ENCODE measurements at places on chromosomes 2 and 18. TPM values are rescaled to one million over a fixed set of nuclear protein-coding genes. Genes with fewer than 3 reads are reported as not detected.
A peak's percentile ranks its signal among the peaks of the same experiment; 100 is the strongest.

- no peak for DNase-seq
Measured at GRCh38 chr2:73925033-73925704, 1.5 kb upstream of the DGUOK start.

DNA sequence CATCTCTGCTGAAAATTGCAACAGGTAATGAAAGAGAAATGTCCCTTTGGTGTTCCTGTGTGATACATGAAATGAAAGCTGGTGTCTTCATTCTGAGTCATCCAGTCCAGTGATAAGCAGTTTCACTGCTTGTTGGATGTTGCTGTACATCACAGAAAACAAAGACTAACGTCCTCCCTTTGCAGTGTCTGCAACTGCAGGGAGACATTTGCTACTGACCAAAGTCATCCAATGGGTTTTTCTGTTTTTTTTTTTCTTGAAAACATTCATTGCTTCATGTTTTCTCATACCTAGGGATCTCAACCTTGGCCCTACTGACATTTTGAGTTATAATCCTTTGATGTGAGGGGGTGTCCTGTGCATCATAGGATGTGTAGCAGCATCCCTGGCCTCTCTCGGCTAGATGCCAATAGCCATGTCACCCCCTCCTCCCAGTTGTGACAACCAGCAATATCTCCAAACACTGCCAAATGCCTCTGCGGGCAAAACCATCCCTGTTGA is 63.6 kb upstream of the FZD5 start:
- DNase-seq, result no peak

Gene DTNB
- total RNA-seq, result 5.4 TPM

DNA sequence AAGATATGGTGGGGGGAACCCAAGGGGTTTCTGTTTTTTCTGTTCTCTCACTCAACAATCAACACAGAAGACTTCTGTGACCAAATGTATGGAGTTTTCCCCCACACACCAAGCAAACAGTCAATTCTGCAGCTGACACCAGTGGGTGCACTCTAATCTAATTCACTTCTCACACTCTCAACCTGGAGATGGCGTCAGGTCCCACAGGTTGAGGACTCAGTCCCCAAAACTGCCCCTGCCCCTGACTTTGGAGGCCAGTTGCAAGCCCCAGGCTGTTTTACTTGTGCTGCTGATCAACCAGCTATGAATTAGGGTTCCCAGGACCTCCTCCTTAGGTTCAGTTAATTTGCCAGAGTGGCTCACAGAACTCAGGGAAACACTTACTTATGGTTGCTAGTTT is 6.2 kb downstream of the RNU2-63P start:
- DNase-seq, result no peak

DNA sequence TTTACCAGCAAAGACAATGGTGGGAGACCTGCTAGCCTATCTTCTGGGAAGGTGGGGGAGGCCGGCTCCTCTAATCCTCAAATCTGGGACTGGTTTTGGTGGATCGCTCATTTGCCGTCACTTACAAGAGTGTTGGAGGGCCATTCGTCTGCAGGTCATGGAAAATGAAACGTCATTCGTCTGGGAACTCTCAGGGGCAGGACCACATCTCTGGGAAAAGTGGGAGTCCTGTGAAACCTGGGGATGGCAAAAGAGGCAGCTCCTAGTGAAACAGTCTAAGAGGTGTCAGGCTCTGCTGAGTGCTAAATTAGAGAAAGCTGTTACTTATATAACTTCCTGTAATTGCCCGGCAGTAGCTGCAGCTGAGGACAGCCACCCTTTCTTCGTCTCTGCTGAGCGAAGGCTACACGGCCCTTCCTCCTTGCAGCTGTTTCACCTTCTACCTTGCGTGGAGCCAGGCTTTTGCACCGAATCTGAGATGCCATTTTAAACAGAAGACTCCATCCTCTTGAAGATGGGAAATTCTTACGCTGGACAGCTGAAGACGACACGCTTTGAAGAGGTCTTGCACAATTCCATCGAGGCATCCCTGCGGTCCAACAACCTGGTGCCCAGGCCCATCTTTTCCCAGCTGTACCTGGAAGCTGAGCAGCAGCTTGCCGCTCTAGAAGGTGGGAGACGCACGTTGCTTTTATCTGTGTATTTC is 22.4 kb downstream of the GREB1 start:
- DNase-seq, result no peak

GRCh38 chr2:232132181-232132580 is 170.7 kb downstream of the DIS3L2 start:
- DNase-seq, result no peak

DNA sequence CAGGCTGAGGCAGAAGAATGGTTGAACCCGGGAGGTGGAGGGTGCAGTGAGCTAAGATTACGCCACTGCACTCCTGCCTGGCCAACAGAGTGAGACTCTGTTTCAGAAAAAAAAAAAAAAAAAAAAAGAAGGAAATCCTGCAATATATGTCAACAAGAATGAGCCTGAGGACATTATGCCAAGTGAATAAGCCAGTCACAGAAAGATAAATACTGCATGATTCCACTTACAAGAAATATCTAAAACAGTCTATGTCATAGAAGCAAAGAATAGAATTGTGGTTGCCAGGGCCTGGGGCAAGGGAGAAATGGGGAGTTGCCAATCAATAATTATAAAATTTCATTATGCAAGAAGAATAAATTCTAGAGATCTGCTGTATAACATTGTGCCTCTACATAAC is 425.8 kb downstream of the NRXN1 start:
- DNase-seq, result no peak

Gene LCT
- total RNA-seq, result under 0.01 TPM

GRCh38 chr2:121075006-121075551 is 209.9 kb downstream of the TFCP2L1 start:
- DNase-seq, result peak; percentile 89

Gene TFCP2L1
- total RNA-seq, result not detected

DNA sequence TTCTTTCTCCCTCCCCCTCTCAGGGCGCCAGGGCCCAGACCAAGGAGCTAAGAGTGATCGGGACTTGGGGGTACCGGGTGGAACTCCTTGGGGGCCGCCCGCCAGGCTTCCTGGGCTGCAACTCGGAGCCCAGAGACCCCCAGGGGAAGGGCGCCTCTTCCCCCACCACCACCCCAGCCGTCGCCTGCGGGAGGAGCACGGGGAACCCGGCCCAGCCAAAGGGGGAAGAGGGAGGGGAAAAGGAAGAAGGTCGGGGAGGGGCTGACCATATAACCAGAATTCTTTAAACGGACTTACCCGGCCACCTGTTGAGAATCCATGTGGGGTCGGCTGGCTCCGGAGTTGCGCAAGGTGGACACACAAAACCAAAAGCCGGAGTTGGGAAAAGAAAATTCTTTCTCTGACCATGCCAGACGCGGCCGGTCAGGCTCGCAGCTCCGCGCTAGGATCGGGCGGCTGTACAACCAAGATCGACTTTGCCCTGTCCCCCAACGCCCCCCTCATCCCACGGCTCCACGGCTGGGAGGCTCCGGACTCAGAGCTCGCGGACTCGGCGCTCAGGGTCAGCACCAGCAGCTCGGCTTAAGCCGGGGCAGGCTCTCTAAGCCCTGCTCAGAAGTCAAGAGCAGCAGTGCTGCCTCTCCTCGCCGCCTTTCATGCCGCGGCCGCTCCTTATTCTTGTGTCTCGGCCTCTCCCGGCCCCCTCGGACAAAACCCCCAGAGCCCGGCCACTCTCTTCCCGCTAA is 6.3 kb upstream of the SIX3 start:
- no peak for DNase-seq

- DNase-seq, result no peak
Measured at GRCh38 chr2:170829036-170829435, 12.3 kb downstream of the GAD1 start.

DNA sequence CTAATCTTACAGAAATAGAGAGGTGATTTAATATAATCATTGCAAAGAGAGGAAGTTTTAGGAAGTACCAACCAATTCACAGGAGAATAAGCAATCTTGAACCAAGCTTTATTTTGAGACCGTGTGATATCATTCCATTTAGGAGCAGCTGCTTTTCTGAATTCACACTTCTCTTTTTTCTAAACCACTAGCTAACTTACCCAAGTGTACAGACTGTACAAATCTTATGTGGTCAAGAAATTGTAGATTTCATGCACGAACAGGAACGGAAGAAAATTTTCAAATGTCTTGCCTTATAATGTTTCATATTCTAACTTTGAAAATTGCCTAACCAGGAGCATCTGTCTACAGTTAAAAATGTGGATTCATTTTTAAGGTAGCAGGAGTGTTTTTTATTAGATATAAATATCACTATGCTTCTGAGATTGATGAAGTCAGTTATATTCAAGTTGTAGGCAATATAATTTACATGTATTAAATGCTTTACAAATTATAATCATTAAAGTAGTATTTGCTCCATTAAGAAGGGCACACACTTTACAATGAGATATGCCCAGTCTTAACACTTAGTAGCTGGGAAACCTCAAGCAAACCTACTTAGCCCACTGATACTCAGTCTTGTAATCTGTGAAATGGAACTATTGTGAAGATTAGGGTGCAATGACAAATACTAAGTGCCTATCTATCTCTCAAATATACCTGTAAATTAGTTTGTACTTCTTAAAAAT is 302.2 kb upstream of the STON1 start:
- DNase-seq, result peak; percentile 6

DNA sequence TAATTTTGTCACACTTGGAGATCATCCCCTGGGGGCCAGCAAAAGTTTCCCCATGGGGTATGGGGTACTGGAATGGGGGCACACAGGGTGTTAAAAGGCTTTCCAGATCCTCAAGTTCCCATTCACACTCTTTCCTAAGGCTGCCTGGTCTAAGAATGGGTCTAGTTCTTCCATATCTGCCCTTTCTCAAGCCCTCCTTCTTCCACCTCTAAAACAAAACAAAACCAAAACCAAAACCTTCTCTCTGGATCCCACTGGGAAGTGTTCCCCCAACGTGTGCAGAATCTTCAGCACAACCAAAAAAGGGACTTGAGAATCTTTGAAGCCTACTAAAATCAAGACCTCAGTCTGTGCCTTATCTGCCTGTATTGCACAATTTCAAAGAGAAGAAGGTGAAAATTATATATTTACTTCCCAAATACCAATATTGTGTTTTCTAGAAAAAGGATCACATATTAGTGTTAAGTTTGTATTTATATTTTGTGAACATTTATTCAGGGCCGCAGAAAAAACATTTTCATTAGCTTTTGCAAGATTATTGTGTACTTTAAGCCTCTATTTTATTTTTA is 207.2 kb upstream of the TCF4 start:
- no peak for DNase-seq

Gene CNDP1
- not detected for total RNA-seq

GRCh38 chr18:76491473-76491775 is 3.6 kb downstream of the ZNF516 start:
- DNase-seq, result peak; percentile 70

GRCh38 chr2:7649461-7650228 is 732.4 kb downstream of the RNF144A start:
- DNase-seq, result no peak

DNA sequence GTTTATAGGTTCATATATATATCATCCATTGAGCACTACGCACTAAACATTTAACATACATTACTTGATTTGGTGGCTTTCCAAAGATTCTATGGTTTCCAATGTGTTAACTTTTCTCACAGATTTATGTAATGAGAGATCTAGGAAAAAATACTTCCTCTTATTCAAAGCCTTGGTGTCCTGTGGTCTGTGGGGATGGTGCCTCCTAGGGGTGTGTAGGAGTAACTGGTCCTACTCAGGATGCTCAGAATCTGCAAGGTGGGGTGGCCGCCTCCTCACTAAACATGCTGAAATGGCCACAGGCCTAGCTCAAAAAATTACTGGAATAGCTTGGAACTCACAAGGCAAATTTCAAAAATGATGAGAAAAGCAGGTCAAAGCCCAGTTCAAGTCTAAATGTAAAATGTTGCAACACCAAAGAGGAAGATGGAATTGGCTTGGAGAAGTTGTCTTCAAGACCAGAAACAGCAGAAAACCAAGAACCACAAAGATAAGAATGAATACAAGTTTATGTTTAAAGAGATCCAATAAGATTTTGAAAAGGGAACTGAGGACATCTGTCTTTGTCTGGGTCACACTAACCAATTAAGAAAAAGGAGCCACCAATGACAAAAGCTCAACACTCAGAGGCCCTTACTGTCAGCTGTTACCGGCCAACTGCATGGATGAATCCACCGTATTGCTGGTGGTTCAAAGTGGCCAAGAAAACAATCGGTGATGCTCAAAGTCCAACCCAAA is 11.5 kb downstream of the GPR55 start:
- no peak for DNase-seq

- peak; percentile 23 for DNase-seq
Measured at GRCh38 chr2:139790807-139791752, 1010.9 kb upstream of the NXPH2 start.

- no peak for DNase-seq
Measured at GRCh38 chr2:48365476-48365875, 164.5 kb upstream of the STON1 start.
